MV-4-11 (cell line): ENCODE measurements at places on chromosomes 4 and X.

GRCh38 chr4:138298431-138298830, 56.3 kb upstream of the SLC7A11 start:
- no peak for DNase-seq

- DNase-seq, result no peak
Observed at GRCh38 chr4:169493164-169493524, 119.2 kb downstream of the NEK1 start.

DNA sequence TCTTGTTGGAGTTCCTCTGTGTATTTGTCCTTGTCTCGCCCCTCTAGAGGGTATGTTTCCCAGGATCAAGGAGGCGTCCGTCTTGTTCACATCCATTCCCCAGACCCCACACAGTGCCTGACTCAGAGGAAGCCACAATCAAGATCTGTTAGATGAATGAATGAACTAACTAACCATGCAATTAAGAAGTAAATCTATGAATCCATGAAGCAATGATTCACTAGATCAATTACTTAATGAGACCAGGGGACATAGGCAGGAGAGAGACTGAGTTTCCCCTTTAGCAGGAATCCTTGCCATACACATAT, 11.9 kb downstream of the BLOC1S4 start:
- DNase-seq, result no peak

DNA sequence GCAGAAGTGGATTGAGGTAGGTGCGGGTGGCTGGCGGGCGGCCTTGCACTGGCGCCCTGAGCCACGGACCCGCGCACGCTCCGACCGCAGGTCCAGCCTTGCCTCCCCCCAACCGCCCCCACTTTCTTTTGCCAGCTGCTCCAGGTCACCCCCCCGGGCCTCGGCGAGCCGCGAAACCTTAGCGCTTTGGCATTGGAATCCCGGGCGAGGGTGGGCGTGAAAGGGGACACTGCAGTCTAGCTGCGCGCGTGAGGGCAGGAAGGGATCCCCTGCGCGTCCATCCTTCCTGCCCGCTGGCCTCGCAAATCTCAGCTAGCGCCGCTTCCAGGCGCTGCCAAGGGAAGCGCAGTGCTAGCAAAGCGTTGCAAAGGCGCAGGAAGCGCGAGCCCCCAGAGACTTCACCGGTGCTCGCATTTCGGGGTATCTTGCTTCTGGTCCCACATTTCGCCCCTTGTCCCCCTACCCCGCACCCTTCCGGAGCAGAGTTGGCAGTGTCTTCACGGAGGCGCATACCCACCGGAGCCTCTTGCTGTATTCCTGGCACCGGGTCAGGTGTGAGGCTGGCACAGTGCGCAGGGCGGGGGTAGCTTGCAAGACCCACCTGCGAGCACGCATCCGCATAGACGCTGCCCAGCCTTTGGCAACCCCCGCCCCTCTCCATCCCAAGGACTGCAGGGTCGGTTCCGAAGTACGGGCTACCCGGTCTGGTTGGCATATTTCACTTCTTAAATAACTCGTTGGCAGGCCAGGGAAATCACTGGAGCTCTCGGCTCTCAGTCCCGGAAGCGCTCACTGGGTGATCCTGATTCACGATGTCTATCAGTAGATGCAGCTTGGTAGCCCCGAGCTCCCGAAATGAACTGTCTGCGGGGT, 104.4 kb downstream of the UCHL1 start:
- DNase-seq, result no peak
